ENCODE measurements at places on chromosomes 6 and 20.

DNA sequence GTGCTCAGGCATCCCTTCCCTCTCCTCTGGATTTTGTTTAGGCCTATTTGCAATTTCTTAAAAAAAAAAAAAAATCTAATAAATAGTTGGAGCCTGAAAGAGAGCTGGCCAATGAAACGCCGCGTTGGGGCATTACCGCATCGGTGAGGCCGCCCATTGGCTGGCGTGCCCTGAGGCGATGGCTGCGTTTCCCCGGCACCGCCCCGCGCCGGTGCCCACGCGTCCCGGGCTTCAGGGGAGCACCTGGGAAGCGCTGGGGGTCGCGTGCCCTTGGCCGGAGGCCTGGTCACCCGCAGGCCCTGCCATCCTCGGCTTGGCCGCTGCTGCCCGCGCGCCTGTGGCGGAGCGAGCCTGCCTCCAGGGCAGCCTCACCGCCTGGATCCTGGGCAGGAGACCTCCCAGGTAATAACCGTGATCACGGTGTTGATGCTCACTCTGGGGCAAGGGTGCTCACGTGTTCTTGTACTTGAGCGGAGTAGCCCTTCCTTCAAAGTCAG, 155.4 kb downstream of the NRN1 start:
- DNase-seq, result peak; percentile 51

GRCh38 chr6:43570876-43571441, 4.9 kb downstream of the XPO5 start:
- DNase-seq, result no peak

- DNase-seq, result no peak
These were observed 215.4 kb upstream of the DEFB112 start for GRCh38 chr6:50264995-50265571.

GRCh38 chr6:88238065-88238464, 71.9 kb upstream of the CNR1 start:
- DNase-seq, result peak; percentile 55

GRCh38 chr6:152070556-152070955, 263.1 kb downstream of the ESR1 start:
- DNase-seq, result no peak

DNA sequence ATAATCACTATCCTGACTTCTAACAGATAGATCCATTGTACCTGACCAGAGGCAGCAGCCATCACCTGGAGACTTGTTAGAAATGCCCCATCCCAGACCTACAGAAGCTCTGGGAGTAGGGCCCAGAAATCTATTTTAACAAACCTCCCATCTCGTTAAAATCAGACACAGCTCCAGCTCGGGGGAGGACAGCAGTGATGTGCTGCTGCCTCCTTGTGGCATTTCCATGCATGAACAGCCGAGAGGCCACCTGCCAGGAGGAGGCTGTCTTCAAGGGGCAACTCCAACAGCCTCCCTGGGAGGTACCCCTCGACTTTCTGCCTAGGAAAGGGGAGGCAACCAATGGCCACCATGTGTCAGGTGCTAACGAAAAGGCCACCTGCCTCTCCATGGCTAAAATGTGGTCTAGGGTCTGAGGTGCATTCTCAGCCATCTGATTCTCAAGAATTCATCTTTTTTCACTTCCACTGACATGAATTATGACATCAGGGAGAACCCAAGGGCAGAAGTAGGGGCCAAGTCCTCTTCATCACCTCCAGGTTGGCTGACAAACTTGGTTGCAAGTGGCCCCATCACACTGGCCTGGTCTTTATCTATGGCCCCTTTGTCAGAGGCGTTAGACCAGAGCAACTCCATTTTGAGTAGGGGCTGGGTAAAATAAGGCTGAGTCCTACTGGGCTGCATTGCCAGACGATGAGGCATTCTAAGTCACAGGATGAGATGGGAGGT, 12.2 kb upstream of the KCNK15 start:
- peak; percentile 28 for DNase-seq

- DNase-seq, result no peak
These were observed 22.2 kb downstream of the TFEB start for GRCh38 chr6:41713159-41713649.

DNA sequence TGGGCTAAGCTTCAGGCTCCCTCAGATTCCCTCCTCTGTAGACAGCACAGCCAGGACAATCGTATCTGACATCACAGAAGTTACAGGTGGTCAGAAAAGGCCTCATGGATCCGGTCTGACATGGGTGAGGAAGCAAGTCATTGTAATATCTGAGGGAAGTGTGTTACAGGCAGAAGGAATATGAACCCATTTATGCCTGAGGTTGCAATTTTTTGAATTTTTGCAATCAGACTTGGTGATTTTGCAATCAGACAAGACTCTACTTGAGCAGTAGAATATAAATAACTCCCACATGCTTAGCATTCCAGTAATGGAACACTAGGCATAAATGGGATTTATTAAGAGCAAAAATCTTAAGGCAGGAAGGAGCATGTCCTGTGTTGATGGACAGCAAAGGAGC, 52.1 kb downstream of the CBLN4 start:
- DNase-seq, result no peak

- DNase-seq, result no peak
These were observed 7.6 kb downstream of the CDKN1A start for GRCh38 chr6:36685926-36686667.

DNA sequence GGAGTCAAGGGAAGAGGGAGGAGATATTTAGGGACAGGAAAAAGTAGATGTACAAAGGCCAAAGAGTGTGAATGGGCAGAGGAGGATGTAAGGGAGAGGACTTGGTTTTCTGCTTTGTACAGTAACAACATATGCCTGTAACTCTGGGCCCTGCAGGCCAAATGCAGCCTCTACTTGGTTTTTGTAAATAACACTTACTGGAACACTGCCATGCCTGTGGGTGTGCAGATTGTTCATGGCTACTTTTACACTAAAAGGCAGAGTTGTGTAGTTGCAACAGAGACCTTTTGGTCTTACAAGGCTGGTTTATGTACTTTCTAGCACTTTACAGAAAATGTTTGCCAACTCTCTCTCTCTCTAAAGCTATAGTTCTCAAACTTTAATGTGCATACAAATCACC, 157.1 kb downstream of the PHACTR1 start:
- DNase-seq, result no peak

GRCh38 chr6:85068221-85068620, 303.8 kb upstream of the TBX18 start:
- no peak for DNase-seq

GRCh38 chr6:107657755-107658461, 166.2 kb downstream of the SCML4 start:
- DNase-seq, result peak; percentile 86

GRCh38 chr20:47280228-47280627, 76.3 kb downstream of the ZMYND8 start:
- DNase-seq, result no peak

DNA sequence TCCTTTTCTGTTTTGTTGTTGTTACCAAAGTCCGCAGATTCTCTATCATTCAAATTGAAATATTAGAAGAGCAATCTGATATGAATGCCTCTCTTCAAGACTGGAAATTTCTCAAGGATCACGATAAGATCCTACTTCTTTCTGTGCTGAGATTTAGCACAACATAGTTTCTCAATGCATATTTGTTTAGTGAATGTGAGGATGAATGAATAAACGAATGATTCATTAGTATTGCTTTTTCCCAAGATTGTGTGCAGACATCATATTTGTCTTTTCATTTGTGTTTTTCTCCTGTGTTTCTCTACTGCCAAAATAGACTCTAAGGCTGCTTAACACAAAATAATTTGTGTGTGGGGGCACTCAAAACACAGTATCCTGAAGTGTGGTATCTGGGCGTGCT, 862.7 kb upstream of the MAP3K7 start:
- DNase-seq, result no peak

DNA sequence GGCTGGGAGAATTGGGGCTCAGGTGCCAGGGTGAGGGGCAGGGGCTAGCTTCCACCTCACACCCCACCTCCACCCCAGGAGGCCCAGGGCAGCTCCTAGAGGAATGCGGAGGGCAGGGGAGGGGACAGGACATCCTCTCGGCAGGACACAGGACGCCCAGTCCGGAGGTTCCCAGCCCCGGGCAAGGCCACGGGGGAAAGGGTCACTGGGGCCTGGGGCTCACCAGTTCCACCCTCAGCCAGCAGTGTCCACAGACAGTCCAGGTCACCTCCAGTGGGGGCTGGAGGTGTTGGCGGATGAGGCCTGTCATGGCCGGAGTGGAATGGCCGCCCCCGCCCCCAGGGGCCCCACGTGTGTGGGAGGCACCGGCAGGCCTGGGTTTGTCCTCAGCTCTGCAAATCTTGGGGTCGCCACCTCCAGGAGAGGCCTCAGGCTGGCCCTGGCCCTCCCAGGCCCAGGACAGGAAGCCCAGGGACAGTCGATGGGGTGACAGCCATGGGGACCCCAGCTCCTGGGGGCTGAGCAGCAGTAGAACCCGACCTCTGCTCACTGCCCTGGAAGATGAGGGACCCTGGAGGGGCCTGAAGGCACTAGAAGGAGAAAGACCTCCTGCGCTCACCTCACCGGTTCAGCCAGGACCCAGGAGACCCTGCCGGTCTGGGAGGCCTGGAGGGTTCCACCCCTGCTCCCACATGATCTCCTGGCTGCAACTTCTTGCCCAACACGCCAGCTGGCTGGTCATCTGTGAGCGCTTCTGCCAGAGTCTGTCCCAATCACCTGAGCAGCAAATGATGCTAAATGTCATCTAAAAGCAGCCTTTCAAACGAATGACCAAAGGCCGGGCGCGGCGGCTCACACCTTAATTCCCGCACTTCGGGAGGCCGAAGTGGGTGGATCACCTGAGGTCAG, 13.0 kb upstream of the ABHD16B start:
- DNase-seq, result no peak

- no peak for DNase-seq
These were observed 273.0 kb upstream of the TAB2 start for GRCh38 chr6:149044528-149044927.

- no peak for DNase-seq
These were observed 115.2 kb upstream of the RNF24 start for GRCh38 chr20:4130404-4131189.

DNA sequence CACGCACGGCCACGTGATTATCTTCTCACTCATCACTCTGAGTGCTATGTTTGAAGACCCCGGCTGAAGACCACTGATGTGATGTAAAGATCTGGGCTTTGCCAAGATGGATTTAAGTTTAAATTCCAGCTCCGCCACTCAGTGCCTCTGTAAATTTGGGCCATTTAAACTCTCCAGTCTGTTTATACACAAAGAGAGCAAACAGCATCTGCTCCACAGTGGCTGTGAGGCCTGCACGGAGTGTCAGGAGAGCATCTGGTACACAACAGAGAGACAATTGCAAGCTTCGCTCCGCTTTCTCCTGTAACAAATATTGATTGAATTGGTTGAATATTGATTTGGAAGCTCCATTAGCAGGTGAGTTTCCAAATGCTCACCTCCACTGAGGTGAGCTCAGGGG, 80.5 kb upstream of the FRMD1 start:
- DNase-seq, result no peak

GRCh38 chr6:338815-339262, 46.6 kb downstream of the DUSP22 start:
- no peak for DNase-seq

- peak; percentile 25 for DNase-seq
These were observed 12.0 kb upstream of the ABRACL start for GRCh38 chr6:139016337-139017213.

DNA sequence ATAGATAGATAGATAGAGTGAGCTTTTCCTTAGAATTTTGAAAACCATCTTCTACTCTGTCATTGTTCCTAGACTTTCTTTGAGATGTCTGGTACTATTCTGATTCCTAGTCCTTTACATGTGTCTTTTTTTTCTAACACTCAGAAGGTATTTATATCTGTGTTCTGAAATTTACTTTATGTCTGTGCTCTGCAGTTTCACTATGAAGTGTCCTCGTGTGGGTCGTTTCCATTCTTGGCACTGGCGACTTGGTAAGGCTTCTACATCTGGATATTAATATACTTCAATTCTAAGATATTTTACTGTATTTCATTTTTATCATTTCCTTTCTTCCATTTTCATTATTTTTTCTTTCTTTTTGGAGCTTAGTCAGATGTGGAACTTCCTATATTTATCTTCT, 87.0 kb downstream of the FHL5 start:
- no peak for DNase-seq

DNA sequence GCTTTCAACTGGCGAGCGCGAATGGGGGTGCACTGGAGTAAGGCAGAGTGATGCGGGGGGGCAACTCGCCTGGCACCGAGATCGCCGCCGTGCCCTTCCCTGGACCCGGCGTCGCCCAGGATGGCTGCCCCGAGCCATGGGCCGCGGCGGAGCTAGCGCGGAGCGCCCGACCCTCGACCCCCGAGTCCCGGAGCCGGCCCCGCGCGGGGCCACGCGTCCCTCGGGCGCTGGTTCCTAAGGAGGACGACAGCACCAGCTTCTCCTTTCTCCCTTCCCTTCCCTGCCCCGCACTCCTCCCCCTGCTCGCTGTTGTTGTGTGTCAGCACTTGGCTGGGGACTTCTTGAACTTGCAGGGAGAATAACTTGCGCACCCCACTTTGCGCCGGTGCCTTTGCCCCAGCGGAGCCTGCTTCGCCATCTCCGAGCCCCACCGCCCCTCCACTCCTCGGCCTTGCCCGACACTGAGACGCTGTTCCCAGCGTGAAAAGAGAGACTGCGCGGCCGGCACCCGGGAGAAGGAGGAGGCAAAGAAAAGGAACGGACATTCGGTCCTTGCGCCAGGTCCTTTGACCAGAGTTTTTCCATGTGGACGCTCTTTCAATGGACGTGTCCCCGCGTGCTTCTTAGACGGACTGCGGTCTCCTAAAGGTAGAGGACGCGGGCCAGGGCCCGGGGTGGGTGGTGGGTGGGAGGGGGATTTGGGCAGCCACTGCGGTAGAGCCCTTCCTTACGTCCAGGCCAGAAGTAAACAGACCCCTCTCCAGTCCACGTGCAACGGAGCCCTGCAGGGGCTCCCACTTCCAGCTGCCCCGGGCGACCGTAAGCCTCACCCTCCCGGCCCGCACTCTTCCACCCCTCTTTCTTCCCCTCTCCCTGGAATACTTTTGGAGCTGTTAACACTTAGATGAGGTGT, 998 bp downstream of the BMP2 start:
- no peak for DNase-seq

DNA sequence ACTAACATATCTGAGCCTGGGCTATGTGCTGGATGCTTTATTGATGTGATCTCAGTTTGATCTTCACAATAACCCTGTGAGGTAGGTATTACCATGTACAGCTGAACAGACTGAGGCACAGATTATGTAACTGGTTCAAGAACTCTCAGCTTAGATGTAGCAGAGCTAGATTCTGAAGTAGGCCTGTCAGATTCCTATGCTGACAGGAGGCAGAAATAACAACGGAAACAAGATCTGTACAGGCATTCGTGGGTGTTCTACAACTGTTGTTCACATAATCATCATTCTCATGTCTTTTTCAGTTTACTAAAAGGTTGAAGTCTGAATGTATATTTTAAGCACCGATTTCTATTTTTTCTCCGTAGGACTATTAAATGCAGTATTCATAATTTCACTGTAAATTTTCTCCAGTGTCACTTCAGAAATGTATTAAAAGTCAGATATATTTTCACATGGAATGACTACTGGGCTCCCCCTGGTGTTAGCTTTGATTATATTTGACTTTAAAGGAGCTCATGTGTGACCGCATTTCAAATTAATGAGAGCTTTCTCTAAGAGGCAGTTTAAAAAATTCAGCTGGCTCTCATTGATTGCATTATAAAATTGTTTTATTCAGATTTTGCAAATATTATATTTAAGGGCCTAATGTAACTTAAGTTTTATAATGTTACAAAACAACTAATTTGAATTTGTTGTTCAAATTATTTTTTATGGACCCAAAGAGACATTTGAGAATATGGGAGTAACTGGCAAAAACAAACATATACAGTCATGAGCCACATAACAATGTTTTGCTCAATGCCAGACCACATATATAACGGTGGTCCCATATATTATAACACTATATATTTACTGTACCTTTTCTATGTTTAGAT, 36.4 kb upstream of the SLC17A4 start:
- peak; percentile 7 for DNase-seq

Data from naive B cell (primary cell).